Left lobe of liver (tissue), 2 donors: ENCODE measurements at places on chromosomes 1 and 21.

DNA sequence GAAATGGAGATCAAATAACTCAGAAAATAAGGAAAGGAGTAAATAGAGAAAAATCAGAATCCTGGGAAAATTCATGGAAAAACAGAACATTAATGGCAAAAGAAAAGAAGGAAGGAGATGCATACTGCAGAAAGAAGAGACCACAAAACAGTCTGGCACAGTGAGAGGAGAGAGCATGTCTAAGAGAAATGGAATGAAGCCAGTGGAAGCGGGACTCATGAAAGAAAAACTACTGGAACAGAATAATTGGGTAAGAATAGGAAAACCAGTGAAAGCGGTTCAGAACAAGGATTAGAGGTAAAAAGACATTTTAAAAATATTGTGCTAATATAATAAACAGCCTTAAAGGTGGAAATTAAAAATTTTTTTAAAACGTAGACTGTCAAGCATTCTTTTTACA is 93.6 kb upstream of the GREM2 start:
- DNase-seq, result no peak

- DNase-seq, result no peak
Measured at GRCh38 chr1:14926818-14927575, 226.6 kb upstream of the TMEM51 start.

- DNase-seq, result no peak
Measured at GRCh38 chr21:44079846-44080245, 27.4 kb upstream of the PWP2 start.

DNA sequence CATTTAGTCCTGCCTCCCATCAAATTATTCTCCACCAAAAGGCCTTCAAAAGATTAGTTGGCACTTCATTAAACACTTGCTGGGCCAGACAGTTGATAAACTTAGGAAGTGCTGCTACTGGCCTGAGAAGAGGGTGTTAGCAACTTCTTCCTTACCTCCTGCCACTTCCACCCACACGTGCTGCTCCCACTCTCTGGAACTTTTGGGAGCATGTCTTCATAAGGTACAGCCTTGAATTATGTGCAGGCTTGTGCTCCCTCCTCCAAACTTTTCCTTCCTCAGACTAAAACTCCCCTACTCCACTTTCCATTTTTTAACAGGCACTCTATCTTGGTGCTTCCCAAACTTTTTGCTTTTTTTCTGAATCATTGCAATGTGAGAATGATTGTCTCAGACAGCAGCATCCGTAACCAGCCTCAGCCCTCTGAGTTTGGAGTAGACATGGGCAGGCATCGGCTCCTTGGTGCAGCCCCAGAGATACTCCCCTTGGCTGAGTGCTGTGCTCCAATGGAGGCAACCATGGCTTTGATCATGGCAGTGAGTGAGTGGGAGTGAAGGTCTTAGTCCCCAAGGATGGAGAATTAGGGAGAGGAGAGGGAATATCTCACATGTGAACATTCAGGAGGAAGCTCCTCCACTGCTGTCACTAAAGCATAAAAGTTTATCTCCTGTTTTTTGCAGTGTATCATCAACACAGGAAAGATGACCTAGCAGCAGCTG is 8.7 kb upstream of the LELP1 start:
- DNase-seq, result no peak

- DNase-seq, result no peak
Measured at GRCh38 chr1:8222789-8223188, 95.1 kb upstream of the SLC45A1 start.

GRCh38 chr1:40876891-40877290 is 14.7 kb upstream of the CITED4 start:
- DNase-seq, result no peak
